ACHN (cell line): ENCODE measurements at places on chromosomes 6 and 20.

GRCh38 chr20:52313341-52313963 is 121.9 kb upstream of the ZFP64 start:
- peak; percentile 43 for DNase-seq

DNA sequence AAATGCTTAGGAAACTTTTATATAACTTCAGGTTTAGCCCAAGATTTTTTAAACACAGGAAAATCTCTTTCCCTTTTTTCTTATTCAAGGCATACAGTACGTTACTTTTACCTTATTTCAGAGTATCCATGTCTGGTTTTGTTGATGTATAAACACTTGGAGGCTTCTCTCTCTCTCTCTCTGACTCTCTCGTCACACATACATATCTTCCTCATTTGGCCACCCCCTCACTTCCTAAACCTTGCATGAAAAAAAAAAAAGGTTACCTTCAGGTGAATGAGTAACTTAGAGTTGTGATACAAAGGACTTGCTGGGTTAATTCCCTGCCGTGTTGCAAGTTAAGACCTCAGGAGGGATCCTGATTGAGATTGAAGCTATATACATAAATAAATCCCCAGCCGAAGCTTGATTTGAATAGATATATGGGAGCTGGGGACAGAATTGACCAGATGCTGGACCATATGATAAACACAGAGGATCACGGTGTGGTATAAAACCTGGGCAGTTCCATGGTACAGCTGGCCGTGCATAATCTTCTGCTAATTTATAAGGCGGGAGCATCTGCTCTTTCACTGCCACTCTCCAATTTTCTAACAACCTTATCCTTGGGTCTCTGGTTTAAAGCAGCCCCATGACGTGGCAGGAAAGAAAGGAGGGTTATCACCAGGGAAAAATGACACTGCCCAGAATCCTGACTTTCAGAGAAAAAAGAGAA is 55.1 kb upstream of the IL20RA start:
- DNase-seq, result no peak

GRCh38 chr6:37714836-37715420 is 17.2 kb upstream of the MDGA1 start:
- no peak for DNase-seq

GRCh38 chr6:87574237-87574804 is 15.5 kb downstream of the RARS2 start:
- DNase-seq, result no peak

DNA sequence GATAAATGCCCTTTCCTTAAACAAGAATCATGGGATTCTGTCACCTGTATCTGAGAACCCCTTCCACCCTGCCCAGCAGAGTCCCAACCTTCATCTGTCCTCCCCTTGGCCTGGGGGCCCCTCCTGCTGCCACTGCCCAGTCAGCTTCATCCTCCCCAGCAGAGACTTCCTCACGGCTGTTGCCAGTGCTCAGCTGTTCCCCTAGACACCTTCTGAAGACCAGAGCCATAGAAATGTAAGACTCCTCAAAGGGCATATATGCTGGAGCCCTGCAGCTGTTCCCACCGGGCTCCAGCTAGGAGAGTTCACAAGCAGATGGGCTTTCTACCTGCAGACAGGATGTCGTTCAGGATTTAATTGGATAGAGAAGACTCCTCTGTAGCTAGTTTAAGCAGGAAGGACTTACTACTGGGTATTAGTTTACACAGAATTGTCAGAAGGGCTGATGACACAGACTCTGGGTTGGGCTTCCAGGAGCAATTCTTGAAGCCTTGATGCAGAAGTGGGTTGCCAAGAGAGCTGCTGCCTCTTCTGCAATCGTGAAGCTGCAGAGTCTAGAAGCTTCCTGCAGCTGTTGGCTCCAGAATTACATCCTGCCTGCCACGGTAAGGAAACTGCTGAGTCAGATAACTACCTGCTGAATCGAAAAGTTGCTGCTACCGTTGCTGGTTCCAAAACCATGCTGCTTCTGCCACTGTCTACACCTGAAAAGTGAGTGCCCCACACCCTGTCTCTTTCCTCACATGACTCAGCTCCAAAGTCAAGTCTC is 57.1 kb upstream of the MLN start:
- DNase-seq, result no peak

DNA sequence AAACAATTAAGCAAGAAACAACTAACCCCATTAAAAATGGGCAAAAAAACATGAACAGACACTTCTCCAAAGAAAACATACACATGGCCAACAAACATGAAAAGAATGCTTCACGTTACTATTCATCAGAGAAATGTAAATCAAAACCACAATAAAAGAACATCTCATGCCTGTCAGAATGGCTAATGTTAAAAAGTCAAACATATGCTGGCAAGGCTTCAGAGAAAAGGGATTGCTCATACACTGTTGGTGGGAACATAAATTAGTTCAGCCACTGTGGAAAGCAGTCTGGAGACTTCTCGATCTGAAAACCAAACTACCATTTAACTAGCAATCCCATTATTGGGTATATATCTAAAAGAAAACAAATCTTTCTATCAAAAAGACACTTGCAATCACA is 217.5 kb downstream of the TINAG start:
- DNase-seq, result no peak

DNA sequence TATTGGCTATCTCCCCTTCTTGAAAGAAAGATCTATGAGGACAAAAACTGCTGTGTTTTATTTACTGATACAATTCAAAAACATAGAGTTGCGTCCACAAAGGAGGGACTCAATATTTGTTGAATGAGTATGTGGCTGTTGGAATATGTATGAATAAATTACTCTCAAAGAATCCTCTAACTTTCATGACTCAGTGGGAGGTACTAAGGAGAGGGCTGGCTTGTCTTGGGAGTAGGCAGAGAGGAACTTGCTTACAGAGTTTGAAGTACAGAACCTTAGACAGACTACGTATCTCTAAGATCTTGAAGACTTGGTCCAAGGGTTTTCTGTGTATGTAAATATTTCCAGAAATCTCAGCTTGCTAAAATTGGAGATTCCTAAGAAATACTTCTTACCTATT is 504.0 kb upstream of the PTCHD4 start:
- no peak for DNase-seq

DNA sequence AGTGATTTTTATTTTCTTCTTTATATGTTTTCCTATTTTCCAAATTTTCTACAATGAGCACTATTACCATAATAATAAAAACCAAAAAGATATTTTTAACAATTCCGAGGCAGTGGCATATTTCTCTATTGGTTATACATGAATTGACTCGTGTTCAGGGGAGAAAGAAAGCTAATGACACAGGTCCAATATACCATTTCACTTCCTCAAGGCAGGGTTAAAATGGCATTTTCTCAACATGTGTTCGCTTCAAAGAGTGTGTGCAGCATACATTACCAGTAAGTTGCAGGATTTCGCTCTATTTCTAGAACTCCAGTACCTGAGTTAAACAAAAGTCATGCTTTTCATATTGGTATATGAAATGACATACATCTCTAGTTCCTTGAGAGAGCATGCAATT is 35.1 kb upstream of the DTNBP1 start:
- no peak for DNase-seq

DNA sequence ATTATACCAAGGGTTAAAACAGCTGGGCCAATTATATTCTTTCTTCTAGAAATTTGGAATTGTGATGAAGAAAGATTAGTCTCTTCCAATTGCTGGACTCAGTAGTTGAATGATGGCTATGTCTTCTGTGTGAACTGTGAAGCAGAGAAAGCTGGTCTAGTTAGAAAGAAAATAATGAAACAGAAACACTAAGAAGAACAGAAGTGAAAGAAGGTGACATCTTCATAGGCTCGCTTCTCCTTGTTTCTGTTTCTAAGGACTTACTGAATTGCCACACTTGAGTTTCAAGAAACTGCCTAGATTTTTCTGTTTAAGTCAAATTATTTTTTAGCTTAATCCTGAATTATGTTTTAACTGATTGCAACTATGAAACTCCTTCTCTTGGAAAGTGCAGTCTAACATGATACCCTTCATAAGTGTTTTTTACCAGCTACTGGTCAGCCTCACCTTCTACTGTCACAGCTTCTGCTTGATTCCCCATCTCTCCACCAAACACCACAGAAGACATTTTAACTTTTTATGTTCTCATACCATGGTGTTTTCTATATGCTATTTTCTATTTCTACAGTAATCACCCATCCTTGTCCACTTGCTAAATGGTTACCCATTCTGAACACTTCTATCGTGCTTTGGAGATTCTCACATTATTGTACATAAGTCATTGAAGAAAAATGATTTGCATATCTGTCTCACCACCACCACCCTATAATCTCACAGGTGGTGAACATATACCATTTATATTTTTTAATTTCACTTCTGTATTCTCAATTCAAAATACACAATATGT is 268.8 kb downstream of the GRIK2 start:
- no peak for DNase-seq

GRCh38 chr6:166342349-166343149 is at the start of gene SFT2D1:
TSS of gene SFT2D1 (minus strand) at chr6:166342545. CDS start at chr6:166342481, 64 bp downstream.
- peak; percentile 72 for DNase-seq

DNA sequence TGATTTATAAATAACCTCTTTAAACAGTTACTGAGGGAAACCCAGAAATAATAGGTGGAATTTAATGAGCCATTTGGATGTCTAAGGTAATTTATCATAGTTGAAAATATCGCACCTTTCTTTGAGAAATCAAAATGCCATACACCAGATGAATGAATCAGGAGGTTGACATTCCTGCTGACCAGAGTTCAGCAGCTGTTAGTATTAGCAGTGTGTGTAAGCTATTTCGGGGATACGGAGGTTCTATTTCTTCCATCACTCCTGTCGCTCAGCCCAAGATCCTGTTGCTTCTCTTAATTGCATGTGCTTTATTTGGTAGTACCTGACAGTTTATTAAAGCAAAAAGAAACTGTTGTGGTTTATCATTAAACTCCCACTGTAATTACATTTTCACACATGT is 67.1 kb downstream of the HDGFL1 start:
- no peak for DNase-seq

DNA sequence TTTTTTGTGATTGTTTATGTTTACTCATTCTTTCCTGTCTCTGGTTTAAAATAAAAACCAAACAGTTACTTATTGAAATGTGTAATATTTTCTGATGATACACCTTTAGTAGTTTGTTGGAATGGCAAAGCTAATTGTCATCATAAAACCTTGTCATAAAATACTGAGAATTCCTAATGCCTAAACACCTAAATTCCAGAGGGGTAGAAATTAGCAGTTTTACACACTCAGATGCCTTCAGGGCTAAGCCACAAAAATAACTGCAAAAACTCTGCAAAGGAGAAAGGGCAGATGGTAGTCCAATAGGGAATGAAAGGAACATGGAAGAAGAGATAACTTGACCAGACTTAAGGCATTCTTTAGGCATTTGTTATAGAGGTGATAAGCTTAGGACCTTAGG is 30.3 kb downstream of the FAM83B start:
- DNase-seq, result no peak

- peak; percentile 35 for DNase-seq
These were observed 162.9 kb upstream of the SASH1 start for GRCh38 chr6:148179786-148180185.
